Aorta (tissue), 5 donors: ENCODE measurements at places on chromosomes 12 and 14. TPM values are rescaled to one million over a fixed set of nuclear protein-coding genes. Genes with fewer than 3 reads are reported as not detected.

The BORCS5 gene
- polyA plus RNA-seq: 8.4 TPM

DNA sequence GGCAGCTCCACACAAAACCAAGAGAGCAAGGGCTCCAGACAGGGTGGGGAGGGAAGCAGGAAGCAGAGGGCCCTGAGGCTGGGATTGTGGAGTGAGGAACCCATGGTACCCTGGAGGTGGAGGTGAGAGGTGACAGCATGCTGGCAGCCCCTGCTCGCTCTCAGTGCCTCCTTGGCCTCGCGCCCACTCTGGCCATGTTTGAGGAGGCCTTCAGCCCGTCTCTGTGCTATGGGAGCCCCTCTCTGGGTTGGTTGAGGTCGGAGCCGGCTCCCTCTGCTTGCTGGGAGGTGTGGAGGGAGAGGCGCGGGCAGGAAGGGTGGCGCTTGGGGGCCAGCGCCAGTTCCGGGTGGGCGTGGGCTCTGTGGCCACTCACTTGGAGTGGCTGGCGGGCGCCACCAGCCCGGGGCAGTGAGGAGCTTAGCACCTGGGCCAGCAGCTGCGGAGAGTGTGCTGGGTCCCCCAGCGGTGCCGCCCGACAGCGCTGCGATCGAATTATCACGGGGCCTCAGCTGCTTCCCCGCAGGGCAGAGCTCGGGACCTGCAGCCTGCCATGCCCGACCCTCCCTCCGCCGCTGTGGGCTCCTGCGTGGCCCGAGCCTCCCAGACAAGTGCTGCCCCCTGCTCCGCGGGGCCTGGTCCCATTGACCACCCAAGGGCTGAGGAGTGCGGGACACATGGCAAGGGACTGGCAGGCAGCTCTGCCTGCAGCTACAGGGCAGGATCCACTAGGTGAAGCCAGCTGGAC lies 196.0 kb downstream of the DACT1 start:
- H3K36me3 ChIP-seq: no peaks in the 10 kb centered on the region
- no peak overlapping the region for H3K4me3 ChIP-seq
- H3K27me3 ChIP-seq: no peaks in the 10 kb centered on the region
- H3K4me1 ChIP-seq: no peaks in the 10 kb centered on the region
- H3K27ac ChIP-seq: no peak overlapping the region

The TMTC3 gene
- polyA plus RNA-seq: 8.3 TPM

DNA sequence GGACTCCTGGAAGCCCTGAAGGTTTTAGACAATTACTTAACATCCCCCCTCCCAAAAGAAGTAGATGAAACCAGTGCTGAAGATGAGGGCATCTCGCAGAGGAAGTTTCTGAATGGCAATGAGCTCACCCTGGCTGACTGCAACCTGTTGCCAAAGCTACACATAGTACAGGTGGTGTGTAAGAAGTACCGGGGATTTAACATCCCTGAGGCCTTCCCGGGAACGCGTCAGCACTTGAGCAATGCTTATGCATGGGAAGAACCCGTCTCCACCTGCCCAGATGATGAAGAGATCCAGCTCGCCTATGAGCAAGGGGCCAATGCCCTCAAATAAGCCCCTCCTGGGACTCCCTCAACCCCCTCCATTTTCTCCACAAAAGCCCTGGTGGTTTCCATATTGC lies 10.6 kb upstream of the SPPL3 start:
- H3K27ac ChIP-seq: no peak overlapping the region
- H3K36me3 ChIP-seq: no peaks in the 10 kb centered on the region
- no peaks in the 10 kb centered on the region for H3K27me3 ChIP-seq
- no peak overlapping the region for H3K4me3 ChIP-seq
- peak; percentile 52 for DNase-seq

The TMEM63C gene
- not detected for polyA plus RNA-seq

The MYO1H gene
- polyA plus RNA-seq: not detected

The L2HGDH gene
- polyA plus RNA-seq: 1.9 TPM

GRCh38 chr14:29906256-29906870 lies 21.3 kb downstream of the PRKD1 start:
- no peaks in the 10 kb centered on the region for H3K27me3 ChIP-seq
- H3K27ac ChIP-seq: no peak overlapping the region
- H3K36me3 ChIP-seq: no peaks in the 10 kb centered on the region

GRCh38 chr14:74578479-74578878 lies 33.6 kb downstream of the LTBP2 start:
- no peaks in the 10 kb centered on the region for H3K36me3 ChIP-seq
- H3K27me3 ChIP-seq: no peaks in the 10 kb centered on the region
- peaks cover 6% of the 10 kb centered on the region for H3K4me1 ChIP-seq
- no peak overlapping the region for H3K27ac ChIP-seq

The KCNC2 gene
- polyA plus RNA-seq: not detected

GRCh38 chr12:101019667-101020066 lies 190.4 kb downstream of the SLC5A8 start:
- no peaks in the 10 kb centered on the region for H3K27me3 ChIP-seq
- H3K4me3 ChIP-seq: no peak overlapping the region
- H3K27ac ChIP-seq: no peak overlapping the region
- DNase-seq: no peak
